ENCODE measurements at places on chromosomes 3 and 15. TPM values are rescaled to one million over a fixed set of nuclear protein-coding genes. Genes with fewer than 3 reads are reported as not detected.

Gene C3orf70
- 2.4 TPM for total RNA-seq

Gene MEX3B
- 11.5 TPM for total RNA-seq

Gene TMEM158
- 26.5 TPM for total RNA-seq

Gene TTLL13
- not detected for total RNA-seq

Gene ITPKA
- 0.49 TPM for total RNA-seq

Gene CDCP1
- 1.8 TPM for total RNA-seq

Gene OR5K2
- total RNA-seq, result not detected

Gene TIMP4
- 17.1 TPM for total RNA-seq

Gene OCA2
- not detected for total RNA-seq

Gene IL5RA
- total RNA-seq, result not detected

Gene UBAP1L
- 0.16 TPM for total RNA-seq

Gene ASB14
- not detected for total RNA-seq

Gene BNC1
- 1.1 TPM for total RNA-seq

Gene CD276
- 150 TPM for total RNA-seq

Gene LRRC31
- not detected for total RNA-seq

Gene SLC12A1
- not detected for total RNA-seq

Gene KCNMB2
- total RNA-seq, result not detected

Gene UROC1
- total RNA-seq, result not detected

Gene DPPA4
- total RNA-seq, result not detected

Gene PODXL2
- 8.3 TPM for total RNA-seq

Gene FAM174B
- 1.6 TPM for total RNA-seq

Gene MRAS
- 20.4 TPM for total RNA-seq

Gene EPHB1
- 0.16 TPM for total RNA-seq

Gene ECE2
- not detected for total RNA-seq

Gene APBA2
- total RNA-seq, result 11.0 TPM
